IPS-NIHi11 (cell line): ENCODE measurements at places on chromosomes 16 and 17.

- DNase-seq: no peak
Measured at GRCh38 chr17:61981323-61981722, 53.5 kb upstream of the INTS2 start.

DNA sequence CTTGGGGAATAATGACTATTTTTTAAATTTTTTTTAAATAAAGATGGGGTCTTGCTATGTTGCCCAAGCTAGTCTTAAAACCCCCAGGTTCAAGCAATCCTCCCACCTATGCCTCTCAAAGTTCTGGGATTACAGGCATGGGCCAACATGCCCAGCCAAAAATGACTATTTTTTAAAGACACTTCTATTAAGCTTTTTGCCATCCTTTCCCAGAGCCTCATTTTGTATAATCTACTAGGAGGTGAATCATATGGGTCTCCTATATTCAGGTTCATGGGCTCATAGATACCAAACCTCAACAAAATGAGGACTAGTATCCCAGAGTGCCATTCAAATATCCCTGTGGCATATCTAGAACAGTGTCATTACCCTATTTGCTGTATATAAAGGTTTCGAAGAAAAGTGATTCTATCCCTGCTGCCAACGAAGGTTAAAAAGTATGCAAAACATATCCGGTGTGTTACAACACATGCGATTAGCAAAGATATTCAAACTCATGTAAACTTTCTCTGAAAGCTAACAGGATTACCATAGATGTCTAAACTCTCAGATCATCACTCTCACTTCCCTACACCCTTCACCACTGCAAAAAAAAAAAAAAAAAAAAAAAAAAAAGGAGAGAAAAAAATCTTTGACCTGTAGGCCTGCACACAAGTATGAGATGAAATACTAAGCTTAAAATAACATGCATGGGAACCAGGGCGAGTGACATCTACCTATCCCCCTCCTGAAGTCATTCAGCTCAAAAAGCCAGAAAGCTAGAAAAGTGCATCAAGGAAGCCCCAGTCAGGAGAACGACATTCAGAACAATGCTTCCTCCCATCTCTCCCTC lies 23.5 kb downstream of the XPO6 start:
- DNase-seq: no peak

- DNase-seq: no peak
Measured at GRCh38 chr17:59425085-59425931, 93.9 kb downstream of the YPEL2 start.

GRCh38 chr17:81552244-81553017 lies at the start of gene FAAP100:
TSS of gene FAAP100 (minus strand) at chr17:81552353. CDS start at chr17:81552330, 23 bp downstream.
- DNase-seq: peak; percentile 99
